NT2/D1 (cell line): ENCODE measurements at places on chromosomes 12 and 14.

DNA sequence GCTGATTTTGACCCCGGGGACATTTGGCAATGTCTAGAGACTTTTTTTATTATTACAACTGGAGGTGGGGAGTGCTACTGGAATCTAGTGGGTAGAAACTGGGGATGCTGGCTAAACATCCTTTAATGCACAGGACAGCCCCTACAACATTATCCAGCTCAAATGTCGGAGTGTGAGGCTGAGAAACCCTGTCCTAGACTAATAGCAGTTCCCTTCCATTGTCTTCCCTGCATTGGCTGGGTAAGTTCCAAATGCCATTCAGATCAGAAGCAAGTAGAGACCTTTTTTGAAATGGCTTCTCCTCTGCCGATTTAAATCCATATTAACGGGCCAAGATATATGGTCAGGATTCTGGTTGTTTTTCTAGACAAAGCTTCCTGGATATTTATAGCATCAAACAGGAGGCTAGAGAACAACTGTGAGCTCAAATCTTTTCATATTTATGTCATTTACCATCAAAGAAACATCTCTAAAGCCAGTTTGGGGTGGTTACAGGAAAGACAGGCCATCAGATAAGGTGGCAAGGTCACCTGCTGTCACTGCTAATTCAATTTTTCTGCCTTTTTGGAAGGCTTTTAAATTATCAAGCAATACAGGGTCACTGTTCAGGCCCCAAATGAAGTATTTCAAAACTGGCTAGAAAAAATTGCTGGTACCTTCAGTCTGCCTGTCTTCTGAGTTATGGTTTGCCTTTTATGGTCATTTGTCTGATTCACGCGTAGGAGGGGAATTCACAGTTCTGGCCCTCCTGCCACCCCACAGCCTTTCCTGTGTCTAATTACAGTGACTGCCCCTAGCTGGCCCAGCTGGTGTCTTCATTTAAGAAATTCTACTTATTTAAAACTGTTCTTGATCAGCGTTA, 20.1 kb upstream of the AKAP5 start:
- DNase-seq: no peak

DNA sequence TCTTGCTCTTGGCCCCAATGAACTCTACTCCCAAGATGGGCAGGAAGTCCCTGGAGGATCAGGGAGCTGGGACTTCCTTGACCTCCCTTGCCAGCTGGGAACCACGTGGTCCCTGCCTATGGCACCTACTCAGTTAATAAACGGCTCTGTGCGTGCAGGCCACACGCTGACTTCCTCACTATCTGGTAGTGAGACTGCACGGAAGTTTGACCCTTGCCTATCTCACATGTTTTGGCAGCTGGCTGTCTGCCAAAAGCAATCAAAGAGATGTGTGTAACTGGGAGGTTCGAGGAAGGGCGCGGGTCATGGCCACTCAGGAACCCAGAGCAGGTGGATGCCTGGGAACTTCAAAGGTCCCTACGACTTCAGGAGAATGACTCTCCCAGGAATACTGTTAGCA, 57.9 kb downstream of the RFLNA start:
- no peak for DNase-seq

GRCh38 chr12:76523408-76523807, 36.2 kb downstream of the OSBPL8 start:
- no peak for DNase-seq

DNA sequence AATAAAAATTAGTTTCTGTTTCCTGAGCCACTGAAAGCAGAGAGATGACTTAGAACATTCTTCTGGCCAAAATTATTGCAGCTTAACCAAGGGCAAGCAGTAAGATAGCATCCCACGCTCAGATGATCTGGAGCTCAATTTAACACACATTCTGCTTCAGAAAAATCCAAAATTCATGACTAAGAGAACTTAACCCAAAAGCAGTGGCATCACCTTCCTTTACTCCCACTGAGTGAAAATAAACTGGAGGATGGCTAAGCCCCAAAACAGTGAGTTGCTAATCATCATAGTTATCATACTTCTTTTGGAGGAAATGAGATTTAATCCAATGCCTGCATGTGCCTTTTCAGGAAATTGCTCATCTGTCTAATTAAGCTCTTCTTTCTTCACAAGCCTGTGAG, 195.4 kb downstream of the DUSP6 start:
- DNase-seq: no peak

- DNase-seq: no peak
These were observed 94.9 kb downstream of the EML1 start for GRCh38 chr14:99888149-99888548.

DNA sequence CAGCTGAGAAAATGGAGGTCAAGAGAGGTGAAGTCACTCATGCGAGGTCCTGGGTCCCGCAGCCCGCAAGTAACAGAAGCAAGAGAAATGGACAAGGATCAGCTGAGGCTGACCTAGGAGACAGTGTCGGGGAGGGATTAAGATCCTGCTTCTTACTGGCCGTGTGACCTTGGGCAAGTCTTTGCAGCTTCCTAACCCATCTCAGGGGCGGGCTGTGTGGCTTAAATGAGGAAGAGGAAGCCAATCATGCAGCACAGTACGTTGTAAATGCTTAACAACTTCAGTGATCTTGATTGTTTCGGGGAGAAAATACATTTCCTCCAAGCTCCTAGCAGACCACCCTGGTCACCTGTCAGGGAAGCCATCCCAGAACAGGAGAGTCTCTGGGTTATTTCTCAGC, 7.1 kb upstream of the PGF start:
- DNase-seq: no peak

- DNase-seq: no peak
These were observed 48.0 kb downstream of the NTN4 start for GRCh38 chr12:95742586-95742985.

DNA sequence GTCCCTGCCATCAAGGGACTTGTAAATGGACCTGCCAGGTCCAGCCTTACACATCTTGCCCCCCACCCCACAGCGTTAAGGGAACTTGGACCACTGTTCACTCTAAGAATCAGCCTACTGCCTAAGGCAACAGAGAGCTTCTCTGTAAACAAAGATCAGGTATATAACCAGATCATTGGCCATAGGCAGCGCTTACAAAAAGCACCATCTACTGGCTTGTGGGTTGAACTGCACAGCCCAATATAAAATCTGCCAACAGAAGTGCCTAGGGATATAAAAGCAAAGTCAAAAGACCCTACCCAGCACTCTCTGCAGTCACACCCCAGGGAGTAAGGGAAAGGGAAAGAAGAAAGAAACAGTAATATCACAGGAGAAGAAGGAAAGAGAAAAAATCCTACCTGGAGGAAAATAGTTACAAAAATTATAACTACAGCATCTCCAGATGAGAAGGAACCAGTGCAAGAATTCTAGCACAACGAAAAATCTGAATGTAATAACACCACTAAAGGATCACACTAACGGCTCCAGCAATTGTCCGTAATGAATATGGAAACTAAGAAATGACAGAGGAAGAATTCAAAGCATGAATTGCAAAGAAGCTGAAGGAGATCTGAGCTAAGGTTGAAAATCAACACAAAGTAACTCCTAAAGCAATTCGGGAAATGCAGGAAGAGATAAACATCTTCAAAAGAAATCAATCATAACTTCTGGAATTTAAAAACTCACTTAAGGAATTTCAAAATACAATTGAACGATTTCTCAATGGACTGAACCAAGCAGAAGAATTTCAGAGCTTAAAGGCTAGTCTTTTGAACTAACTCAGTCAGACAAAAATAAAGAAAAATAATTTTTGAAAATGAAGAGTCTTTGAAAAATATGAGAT, 95.2 kb upstream of the PCED1B start:
- DNase-seq: peak; percentile 49

- no peak for DNase-seq
These were observed 6.6 kb downstream of the POMT2 start for GRCh38 chr14:77314043-77314442.

- no peak for DNase-seq
These were observed 123.0 kb downstream of the SCARB1 start for GRCh38 chr12:124740691-124741137.

DNA sequence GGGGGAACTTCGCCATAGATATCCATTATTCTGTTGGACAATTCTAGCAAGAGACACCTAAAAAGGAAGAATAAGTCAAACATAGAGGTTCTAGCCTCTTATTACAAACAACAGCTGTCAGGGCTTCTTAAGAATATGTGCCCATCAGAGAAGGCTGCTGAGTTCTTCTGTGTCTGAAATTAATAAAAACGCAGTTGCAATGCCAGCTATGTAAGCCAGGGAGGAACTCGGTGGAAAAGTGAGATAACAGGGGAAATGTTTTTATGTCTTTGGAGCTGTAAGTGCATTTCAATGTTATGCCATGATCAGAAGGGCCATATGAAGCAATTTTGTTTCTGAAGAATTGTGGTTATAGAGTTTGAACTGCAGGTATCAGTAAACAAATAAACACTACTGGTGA, 95.0 kb downstream of the SYT1 start:
- no peak for DNase-seq

GRCh38 chr12:57825451-57825850, 6.9 kb upstream of the AVIL start:
- DNase-seq: no peak

GRCh38 chr12:28132398-28132797, 57.9 kb upstream of the CCDC91 start:
- no peak for DNase-seq

DNA sequence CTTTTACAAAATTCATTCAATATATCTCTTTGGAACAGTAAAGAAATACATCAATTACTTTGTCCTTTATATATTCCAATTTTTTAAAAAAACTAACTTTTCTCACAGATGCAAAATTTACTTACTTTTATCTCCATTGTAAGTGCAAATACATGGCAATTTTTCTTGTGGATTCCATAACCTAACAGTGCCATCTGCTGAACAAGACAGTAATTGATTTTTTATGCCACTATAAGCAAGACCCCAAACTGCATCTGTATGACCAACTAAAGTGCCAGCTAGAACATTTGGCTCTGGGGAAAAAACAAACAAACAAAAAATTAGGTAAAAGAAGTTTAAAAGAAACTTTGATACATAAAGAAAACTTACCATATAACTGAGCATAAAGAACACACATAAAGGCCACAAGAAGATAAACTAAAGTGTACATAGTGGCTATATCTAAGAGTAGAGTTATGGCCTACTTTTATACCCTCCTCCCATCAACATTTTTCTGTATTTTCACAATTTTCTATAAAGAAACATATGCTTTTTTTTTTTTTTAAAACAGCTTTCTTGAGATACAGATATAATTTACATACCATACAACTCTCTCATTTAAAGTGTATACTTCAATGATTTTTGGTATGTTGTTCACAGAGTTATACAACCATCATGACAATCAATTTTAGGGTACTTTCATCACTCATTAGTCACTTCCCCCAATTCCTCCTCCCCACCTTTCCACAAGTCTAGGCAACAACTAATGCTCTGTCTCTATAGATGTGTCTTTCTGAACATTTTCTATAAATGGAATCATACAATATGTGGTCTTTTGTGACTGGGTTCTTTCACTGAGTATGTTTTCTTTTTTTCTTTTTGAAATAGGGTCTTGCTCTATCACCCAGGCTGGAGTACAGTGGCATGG, 32.6 kb downstream of the COCH start:
- DNase-seq: no peak

GRCh38 chr12:82184844-82185243, 173.3 kb downstream of the CCDC59 start:
- DNase-seq: no peak

DNA sequence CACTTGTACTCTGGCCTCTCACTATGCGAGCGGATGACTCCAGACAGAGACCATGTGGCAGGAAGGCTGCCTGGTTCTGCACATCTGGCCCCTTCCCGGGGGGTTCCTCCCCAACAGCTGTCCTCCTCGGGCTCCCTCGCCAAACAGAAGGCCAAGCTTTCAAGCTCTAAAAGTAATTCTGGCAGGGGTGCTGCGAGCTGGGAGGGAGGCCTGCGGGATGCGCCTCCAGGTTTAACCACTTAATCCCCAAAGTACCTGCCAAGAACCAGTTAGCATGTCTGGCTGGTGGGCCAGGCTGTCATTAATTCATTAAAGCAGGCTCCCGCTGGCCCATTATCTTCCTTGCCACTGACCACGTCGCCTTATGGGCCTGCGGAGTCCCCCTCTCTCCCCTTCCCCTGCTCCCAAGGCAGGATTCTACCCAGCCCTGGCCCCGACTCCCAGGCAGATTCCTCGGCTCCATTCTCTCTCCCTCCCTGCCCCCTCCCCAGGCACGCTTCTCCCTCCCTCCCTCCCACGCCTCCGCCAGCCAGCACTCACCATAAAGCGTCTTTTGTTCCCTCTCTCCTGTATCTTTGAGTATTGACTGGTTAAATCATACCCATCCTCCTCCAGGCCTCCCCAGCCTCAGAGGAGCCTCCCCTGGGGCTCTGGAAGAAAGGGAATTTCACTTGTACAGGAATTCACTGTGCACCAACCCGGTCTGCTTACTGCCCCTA, 4.9 kb downstream of the HRK start:
- DNase-seq: no peak

DNA sequence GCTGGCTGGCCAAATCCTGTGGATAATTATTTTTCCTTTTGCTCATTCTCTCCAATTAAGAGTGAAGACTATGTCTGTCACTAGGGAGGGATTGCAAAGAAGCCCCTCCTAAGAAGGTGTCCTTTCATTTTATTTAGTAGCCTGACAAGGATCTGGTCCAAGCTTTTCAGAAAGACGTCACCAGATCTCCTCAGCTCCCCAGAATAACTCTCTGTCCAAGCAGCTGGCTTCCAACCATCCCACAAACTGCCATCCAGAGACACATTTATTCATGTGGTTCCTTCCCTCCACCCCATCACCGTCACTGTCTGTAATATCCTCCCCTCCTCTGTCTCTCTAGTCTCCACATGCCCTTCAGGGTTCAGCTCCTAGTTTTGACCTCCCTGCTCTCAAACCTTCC, 69.9 kb downstream of the PPM1H start:
- DNase-seq: no peak

- no peak for DNase-seq
These were observed 155.4 kb downstream of the C12orf75 start for GRCh38 chr12:105485921-105486320.

DNA sequence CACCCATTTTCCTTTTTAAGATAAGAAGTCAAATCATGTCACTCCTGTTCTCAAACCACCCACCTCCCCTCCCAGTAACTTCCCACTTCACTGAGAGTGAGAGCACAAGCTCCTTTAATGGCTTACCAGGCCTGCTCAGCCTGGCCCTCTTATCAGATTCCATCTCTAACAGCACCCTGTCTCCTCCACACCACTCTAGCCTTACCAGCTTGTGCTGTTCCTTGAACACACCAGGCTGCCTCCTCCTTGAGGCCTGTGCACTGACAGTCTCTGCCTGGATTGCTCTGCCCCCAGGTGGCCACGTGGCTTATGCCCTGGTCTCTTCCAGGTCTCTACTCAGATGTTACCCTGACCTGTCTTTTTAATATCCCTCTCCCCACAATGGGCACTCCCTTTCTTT, 40.1 kb upstream of the EVL start:
- no peak for DNase-seq

GRCh38 chr12:122895320-122895703, 612 bp downstream of the VPS37B start:
- DNase-seq: no peak

- no peak for DNase-seq
These were observed 79.5 kb downstream of the APAF1 start for GRCh38 chr12:98724384-98725155.

DNA sequence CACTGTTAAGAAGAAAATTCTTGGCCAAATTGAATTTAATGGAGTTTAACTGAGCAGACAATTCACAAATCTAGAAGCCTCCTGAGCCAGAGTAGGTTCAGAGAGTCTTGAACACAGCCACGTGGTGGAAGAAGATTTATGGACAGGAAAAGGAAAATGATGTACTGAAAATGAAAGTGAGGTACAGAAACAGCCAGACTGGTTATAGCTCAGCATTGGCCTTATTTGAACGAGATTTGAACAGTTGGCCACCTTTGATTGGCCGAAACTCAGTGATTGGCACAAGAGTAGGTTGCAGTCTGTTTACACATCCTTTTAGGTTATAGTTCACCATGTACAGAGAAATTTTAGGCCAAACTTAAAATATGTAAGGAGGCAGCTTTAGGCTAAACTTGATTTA, 9.9 kb downstream of the OAS2 start:
- DNase-seq: no peak
